ENCODE measurements at places on chromosomes 12 and 14.
A peak's percentile ranks its signal among the peaks of the same experiment; 100 is the strongest.

- DNase-seq: no peak
Observed at GRCh38 chr12:54437243-54437642, 18.2 kb upstream of the ITGA5 start.

DNA sequence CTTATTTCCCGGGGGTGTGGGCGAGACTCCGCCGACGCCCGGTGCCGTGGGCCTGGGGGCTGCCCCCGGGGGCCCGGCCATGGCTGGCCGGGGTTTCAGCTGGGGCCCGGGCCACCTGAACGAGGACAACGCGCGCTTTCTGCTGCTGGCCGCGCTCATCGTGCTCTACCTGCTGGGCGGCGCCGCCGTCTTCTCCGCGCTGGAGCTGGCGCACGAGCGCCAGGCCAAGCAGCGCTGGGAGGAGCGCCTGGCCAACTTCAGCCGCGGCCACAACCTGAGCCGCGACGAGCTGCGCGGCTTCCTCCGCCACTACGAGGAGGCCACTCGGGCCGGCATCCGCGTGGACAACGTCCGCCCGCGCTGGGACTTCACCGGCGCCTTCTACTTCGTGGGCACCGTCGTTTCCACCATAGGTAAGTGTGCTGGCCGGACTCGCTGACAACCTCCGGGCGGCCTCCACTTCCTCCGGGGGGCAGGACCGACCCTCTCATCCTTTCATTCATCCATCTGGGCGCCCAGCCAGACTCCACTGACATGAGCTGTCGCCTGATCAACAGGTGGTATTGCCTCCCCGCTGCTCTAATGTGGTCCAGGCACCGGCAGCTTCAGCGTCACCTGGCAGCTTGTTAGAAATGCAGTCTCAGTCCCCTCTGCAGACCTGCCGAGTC lies 467 bp downstream of the KCNK13 start:
- DNase-seq: no peak

DNA sequence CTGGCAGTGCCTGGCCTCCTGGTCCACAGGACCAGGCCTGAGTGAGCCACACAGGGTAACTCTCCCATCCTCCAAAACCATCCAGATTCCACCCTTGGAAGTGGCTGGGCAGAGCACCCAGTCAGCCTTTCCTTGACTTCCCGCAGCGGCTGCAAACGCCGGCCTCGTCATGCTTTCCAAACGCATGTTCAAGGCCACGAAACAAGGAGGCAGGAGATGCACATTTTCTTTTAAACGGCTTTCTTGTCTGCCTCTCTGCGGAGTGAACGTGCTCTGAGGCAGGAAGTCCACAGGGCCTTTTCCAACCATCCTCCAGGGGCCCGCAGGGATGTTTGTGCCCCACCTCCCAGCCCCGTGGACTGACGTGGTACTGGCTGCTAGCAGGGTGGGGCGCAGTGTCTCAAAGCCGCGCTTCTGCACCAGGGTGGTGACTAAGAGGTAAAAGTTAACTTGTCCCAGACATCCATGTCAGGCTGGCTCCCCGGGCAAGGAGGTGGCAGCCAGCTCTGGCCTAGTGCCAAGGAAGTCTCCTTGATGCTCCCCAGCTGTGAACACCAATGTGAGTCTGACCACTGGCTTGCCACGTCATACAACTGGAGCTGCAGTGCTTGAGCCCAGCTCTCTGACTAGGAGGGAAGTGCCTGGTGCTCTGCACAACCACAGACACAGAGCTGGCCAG lies 45.0 kb downstream of the KCNA5 start:
- DNase-seq: no peak

- DNase-seq: no peak
Observed at GRCh38 chr12:87981495-87981894, 47.7 kb downstream of the C12orf50 start.

GRCh38 chr14:91363776-91364523 lies 53.7 kb downstream of the CCDC88C start:
- DNase-seq: peak; percentile 37

Measured in hypothalamus (tissue), 51 donors.